ENCODE measurements at places on chromosomes 4 and X.

DNA sequence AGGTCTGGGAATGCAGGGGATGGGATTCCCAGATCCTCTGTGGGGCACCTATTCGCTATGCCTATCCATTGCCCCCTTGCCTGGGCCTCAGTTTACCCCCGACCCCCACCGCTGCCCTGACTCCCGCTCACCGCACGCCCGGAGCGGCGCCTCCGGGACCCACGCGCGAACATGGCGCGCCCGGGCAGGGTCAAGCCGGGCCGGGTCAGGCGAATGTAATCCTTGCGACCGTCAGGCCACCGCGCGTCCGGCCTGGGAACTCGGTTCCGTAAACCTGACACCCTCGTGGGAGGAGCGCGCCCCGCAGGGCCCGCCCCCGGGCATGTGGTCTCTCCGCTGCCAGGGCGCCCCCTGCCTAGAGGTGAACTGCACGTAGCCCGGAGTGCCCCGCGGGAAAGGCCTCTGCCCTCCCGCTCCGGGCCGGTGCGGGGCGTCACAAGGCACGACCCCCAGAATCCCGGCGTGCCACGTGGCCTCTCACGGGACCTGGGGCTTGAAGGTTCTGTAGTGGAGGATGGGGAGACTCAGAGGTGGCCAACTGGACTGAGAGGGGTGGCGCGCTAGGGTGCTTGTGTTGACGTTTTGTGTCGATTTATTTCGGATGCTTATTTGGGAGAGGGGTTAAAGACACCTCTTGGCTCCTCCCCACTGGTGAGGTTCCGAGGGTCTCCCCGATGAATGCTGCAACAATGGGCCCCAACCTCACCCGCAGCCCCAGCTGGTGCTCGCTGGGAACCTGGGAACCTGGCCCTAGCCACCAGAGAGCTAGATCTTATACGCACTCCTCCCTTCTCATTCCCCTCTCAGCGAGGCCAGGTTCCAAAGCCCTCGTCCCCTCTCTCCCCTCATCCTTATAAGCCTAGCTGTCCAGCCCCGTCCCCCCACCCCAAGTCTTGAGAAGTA lies at the start of gene PRICKLE3:
PRICKLE3 (minus strand) TSS at position 249 of the 903 bp plus-strand sequence; CDS start at position 173, 76 bp downstream.
- peak; percentile 58 for DNase-seq

DNA sequence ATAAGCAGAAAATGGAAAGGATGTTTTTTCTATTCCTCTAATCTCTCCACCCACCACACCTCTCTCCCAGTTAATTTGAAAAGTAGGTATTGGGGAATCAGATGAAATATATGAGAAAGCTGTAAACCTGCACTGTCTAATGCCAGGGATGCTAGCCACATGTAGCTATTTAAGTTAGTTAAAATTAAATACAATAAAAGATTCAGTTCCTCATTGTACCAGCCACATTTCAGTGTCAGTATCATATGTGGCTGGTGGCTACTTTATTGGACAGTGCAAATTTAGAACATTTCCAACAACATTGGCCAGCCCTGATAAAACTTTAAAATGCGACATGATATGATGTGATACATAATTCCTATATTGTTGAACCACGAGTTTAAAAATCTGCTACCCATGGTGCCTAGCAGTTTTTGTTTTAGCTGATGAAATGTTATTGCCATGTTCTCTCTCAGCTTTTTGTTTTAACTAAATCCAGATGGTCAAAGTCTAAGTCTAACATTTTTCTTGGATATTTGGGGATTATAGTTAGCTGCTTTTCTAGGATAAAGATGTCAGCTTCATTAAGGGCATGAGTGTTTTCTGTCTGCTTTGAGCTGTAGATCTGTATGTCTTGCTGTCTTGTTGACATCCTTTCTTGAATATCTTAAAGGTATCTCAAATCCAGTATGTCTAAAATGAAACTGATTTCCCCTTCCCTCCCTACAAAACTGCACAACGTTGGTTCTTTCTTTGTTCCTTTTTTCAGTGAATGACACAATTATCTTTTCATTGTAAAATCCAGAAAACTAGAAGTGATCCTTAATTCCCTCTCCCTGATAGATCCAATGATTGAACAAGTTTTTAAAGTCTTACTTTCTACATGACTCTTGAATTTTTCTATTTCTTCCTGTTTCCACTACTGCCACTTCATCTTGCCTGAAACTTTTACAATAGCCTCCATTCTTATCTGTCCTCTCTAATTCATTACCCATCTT lies 6.2 kb downstream of the ARFIP1 start:
- no peak for DNase-seq

DNA sequence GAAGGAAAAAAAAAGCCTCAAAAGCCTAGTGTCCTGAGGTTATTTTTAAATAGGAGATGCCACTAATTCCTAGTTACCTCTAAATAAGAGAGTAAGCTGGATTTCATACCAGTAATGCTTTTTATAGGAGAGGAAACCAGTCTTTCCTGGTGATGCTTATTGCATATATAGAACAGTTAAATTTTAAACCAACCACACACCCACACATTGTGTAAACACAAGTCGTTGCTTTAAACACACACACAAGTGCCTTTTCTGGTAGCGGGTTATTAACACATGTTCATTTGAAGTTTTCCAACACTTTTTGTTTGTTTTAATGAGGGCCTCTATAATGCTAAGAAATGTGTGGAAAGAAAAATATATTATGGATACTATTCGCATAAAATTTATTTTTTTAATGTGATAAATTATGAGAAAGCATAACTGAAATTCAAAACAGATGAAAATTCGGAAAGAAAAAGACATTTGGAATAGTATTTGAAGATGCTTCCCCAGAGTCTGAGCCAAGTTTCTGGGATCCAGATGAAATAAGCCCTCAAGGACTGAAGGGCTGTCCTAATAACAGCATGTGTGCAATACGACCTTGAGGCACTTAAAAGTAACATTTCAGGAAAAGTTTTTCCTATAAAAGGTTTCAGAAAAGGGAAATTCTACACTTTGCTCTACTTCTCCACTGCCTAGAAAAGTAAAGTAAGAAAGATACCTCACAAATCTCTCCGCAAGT lies 2.0 kb downstream of the ANTXR2 start:
- DNase-seq: no peak

DNA sequence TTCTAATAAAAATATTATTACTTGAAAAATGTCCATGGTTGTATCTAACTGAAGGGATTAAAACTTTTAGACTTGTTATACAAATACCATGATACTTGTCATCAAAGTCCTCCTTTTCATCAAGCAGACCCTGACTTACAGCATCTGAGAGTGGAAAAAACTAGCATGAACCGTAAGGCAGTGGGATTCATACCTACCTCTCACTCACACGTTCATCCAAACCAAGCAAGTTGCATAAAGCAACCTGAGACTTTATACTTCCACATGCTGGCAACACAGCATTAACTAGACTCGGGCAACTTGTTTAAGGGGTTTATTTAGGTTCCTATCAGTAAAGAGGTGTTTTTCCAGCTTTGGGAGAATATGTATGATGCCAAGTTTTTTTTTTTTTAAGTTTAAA lies 22.6 kb upstream of the TLR7 start:
- no peak for DNase-seq

GRCh38 chr4:2924765-2925301 lies 38.4 kb downstream of the NOP14 start:
- DNase-seq: peak; percentile 29

GRCh38 chr4:153409412-153409811 lies 56.7 kb upstream of the TMEM131L start:
- DNase-seq: no peak

DNA sequence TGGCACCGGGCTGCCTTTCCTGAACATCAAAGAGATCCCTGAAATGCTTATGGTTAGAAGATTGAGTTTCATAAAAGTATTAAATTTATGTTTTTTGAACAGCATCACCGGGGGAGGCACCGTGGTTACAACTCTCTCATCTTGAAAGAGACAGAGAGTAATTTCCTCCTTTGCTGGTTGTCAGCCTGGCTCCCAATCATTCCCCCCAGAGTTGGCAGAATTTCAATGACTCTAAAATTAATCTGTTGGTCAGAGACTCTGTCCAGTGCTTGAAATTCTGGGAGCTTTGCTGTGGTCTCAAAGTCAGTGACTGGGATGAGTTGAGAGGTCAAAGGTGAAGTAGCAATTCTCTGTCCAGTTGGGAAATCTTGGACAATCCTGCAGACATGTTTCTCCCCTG lies 135.9 kb downstream of the RAB28 start:
- DNase-seq: no peak

DNA sequence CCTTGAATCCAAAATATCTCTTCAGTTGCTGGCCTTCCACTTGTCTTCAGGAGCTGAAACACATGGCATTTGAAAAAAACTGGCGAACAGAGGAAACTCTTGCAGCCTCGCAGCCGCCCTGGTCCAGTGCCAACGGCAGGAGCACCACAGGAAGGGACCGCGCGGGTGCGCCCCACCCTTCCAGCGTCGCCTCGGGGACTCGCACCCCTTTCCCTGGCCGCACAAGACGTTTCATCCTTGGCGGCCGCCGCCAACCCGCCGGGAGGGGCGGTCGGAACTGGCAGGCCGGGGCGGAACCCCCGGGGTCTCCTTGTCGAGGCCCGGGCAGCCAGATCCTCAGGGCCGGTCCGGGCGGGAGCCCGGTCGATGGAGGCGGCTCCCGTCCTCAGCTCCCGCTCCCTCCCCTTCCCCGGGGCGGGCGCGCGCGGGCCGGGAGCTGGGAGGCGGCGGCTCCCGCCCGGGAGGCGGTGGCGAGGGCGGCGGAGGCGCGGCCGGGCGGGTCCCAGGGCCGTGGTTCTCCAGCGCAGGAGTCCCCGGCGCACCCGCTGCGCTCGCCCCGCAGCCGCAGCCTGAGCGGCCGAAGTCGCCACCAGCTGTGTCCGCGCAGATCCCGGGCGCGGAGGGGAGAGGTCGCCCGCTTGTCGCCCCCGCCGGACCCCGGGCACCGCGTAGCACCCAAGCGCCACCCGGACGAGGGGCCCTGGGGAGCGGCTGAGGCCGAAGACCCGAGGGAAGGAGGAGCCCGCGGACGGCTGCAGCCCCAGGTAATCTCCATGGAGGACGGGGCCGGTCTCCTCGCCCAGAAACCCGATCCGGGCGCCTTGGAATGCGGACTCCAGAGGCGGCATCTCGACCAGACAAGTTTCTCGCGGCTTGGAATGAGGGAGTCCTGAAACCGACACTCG lies 886 bp upstream of the NDST3 start:
- DNase-seq: peak; percentile 44

DNA sequence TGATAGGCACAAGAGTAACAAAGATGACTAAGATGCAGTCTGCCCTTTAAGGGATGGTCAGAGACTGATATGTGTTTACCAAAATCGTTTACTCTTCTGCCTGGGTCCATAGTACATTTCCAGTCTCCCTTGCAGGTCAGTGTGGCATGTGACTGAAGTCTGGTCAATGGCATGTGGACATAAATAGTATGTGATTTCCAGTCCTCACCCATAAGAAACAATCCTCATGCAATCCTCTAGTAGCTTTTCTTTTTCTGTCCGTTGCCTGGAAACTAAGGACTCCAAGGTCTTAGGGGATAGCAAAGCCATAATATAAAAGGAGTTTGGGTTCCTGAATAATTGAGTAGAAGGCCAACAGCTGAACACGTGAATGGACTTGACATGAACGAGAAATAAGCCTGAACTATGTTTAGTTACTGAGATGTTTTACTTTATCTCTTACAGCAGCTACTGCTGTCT lies 1.1 kb downstream of the SLC9B2 start:
- DNase-seq: no peak

GRCh38 chr4:184267673-184268583 lies 50.3 kb upstream of the ENPP6 start:
- no peak for DNase-seq

- DNase-seq: no peak
Observed at GRCh38 chrX:50609796-50610195, 139.2 kb upstream of the DGKK start.

DNA sequence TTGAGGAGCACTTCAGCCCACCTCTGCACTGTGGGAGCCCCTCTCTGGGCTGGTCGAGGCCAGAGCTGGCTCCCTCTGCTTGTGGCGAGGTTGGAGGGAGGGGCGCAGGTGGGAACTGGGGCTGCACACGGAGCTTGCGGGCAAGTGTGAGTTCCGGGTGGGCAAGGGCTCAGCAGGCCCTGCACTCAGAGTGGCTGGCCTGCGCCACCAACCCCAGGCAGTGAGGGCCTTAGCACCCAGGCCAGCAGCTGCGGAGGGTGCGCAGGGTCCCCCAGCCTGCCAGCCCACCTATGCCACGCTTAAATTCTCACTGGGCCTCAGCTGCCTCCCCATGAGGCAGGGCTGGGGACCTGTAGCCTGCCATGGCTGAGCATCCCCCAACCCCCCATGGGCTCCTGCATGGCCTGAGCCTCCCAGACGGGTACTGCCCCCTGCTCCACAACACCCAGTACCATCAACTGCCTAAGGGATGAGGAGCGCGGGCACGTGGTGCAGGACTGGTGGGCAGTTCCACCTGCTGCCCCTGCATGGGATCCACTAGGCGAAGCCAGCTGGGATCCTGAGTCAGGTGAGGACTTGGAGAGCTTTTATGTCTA lies 110.9 kb downstream of the SLC39A8 start:
- no peak for DNase-seq

DNA sequence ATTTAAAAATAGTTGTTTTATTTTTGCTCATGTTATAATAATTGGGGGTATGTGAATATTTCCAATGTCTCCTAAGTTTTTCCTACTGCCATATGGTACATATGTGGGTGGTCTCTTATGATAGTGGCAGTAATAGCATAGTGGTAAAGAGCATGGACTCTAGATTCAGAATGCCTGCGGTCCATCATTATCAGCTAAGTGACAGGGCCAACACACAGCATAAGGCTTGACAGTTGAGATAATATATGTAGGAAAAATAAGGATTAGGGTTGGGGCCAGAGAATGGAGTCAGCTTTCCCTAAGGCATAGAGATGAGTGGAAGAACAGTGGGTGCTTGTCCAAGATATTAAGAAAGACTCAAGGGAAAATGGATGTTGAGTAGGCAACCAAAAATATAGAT lies 2707.5 kb downstream of the PCDH7 start:
- no peak for DNase-seq

GRCh38 chr4:164977243-164978164 lies at the start of gene TRIM61:
TSS of gene TRIM61 (minus strand) at chr4:164977657. CDS start at chr4:164970002, 7,655 bp downstream.
- DNase-seq: no peak

- peak; percentile 56 for DNase-seq
Observed at GRCh38 chrX:10156199-10157031, at the start of gene CLCN4. TSS of gene CLCN4 (plus strand) at chrX:10156975. CDS start at chrX:10185033, 28,058 bp downstream.

DNA sequence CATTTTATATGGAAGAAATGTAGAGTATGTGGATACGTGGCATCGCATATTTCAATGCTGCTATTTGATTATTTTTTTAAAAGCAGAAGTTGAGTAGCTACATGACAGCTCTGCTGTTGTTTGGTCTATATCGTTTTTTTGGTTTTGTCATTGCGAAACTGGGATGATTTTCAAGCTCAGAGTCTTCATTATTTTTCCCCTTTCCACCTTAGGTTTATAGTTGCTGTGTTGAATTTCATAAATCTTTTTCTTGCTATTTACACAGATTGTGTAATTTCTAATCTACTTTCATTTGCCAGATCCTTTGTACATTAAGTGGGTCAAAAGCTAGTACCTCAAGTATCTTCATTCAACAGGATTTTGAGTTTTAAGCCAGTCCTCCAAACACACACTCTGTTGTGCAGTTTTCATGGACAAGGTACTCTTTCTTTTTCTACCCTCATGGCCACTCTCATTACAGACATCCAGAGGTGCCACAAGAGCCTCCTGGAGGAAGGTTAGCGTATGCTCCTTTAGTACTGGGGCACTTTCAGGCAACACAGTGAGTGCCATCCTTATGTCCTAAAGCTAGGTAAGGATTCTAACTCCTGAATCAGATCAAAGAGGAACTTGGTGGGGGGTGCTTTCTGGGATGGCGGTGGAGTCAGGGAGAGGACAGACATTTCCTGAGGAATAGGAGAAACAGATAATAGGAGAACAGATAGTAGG lies 123.2 kb downstream of the FHIP1A start:
- no peak for DNase-seq

All from NCI-H510A (cell line).